ENCODE measurements at places on chromosomes 3 and 15. TPM values are rescaled to one million over a fixed set of nuclear protein-coding genes. Genes with fewer than 3 reads are reported as not detected.

KBTBD12 gene
- 1.6 TPM for polyA plus RNA-seq

IL20RB gene
- polyA plus RNA-seq, result 0.54 TPM

NAALADL2 gene
- 17.5 TPM for polyA plus RNA-seq

GOLGA6D gene
- polyA plus RNA-seq, result 0.14 TPM

PLA2G4F gene
- 20.2 TPM for polyA plus RNA-seq

AGTR1 gene
- 17.7 TPM for polyA plus RNA-seq

CNTN6 gene
- 2.9 TPM for polyA plus RNA-seq

CLRN1 gene
- not detected for polyA plus RNA-seq

TM4SF4 gene
- polyA plus RNA-seq, result 1.4 TPM

ATP8B4 gene
- 2.9 TPM for polyA plus RNA-seq

IL5RA gene
- 0.49 TPM for polyA plus RNA-seq

BLM gene
- polyA plus RNA-seq, result 14.0 TPM

ARPP21 gene
- 1.2 TPM for polyA plus RNA-seq

VEPH1 gene
- polyA plus RNA-seq, result 56.3 TPM

OR5K2 gene
- 0.18 TPM for polyA plus RNA-seq

- DNase-seq, result no peak
These were observed 93.3 kb downstream of the TRIM42 start for GRCh38 chr3:140770977-140771667.

GRCh38 chr3:157058392-157059071 lies 101.4 kb downstream of the CCNL1 start:
- DNase-seq, result no peak

DNA sequence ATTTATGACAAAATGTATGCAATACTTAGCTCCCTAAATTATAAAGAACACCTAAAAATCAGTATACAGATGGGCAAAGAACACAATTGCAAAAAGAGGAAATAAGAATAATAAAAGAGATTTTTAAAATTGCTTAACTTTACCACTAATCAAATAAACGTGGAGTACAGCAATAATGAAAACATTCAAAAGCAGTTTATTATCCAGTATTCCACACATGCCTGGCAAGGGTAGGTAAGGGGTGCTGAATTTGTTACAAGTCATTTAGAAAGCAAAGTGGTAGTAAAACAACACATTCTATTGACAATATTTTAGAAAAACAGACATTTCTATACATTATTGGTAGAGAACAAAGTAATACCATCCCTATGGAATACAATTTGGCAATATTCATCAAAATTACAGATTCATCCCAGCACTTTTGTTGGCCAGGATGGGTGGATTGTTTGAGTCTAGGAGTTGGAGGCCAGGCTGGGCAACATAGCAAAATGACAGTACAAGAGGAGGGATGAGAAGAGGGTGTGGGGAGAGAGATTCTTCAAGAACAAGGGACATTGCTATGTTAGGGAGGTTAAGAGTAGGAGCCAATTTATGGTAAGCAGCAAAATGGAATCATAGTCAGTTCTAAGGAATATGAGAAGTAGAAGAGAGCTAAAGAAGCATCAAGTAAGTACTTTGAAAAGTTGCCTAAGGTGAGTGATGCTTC lies 3.7 kb upstream of the ACKR4 start:
- no peak for DNase-seq

GRCh38 chr3:101204246-101204645 lies 116.1 kb downstream of the IMPG2 start:
- no peak for DNase-seq

DNA sequence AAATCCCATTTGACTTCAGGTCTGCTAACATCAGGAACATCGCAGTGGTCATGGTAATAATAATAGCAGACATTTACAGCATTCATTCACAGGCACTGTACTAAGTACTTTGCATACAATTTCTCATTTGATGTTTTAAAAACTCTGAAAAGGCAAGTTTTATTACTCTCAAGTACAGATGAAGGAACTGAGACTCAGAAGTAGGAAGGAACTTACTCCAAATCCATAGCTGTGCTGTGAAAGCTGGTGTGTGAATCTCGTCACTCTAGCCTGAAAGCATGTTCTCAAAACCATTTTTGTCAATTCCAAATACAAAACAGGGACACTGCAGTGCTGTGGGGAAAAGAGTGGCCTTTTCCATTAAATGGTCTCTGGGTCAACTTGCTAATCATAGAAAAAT lies 179.9 kb downstream of the FAM43A start:
- no peak for DNase-seq

DNA sequence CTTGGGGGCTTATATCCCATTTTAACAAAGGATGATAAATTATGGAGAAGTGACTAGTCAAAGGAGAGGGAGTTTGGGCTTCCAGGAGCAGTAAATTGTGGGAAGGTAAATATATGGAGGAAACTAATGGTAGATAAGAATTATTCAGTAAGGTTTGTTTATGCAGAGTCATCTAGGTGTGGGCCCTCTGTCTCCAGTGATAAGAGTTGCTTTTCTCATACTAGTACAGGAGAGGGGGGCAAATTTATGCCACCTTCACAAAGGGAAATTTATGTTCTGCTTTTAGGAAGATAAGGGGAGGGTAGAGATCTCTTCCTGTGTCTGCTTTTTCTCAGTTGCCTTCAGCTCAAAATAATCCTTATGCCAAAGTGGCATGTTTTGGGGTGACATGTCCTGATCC lies 383.7 kb upstream of the PPP2R3A start:
- DNase-seq, result no peak

DNA sequence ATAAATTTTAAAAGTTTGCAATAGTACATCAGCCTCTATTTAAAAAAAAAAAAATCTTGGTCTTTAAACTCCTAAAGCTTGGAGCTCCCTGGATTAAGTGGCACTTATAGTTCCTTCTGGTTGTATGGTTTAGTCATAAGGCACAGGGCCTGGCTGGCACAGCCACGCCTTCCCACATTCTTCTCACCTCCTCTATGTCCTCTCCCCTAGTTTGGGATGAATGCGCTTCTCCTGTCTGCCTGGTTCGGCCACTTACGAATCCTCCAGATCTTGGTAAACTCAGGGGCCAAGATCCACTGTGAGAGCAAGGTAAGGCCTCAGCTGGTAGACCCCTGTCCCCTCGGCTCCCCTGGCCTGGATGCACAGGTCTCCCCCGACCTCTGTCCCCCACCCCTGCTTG lies 10.0 kb downstream of the ANKDD1A start:
- DNase-seq, result no peak

DNA sequence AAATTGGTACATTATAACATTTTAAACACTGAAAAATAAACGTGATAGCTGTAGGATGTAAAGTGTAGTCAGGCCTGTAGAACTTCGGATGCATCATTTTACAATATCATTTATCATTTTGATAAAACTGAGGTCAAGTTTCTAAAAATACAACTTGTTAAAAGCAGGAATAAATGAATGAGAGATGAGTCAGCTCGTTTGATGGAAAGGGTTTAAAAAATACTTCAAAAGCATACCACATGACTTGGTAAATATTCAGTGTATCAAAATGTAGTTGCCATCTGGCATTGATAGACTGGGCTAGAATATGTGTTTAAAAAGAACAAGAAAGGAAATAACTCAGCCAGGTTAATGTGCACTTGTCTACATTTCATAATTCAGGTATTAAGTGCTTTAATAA lies 357.0 kb downstream of the TIGIT start:
- DNase-seq, result no peak

DNA sequence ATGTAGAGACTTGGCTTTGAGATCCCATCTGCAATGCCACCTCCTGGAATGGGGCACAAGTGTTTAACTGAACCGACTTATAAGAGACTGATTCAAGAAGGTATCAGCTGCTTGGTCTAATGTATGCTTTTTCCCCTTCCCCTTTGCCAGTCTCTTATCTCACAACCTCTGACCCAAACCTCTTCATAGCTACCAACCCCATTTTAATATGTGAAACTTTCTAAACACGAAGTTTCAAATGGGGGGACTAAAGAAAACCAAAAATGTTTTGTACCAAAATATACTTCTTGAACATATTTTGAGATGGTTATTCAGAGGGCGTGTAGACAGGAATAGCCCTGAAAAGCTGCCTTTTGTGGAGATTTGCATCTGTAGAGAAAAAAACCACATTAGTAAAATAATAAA lies 73.1 kb downstream of the OXSM start:
- no peak for DNase-seq

DNA sequence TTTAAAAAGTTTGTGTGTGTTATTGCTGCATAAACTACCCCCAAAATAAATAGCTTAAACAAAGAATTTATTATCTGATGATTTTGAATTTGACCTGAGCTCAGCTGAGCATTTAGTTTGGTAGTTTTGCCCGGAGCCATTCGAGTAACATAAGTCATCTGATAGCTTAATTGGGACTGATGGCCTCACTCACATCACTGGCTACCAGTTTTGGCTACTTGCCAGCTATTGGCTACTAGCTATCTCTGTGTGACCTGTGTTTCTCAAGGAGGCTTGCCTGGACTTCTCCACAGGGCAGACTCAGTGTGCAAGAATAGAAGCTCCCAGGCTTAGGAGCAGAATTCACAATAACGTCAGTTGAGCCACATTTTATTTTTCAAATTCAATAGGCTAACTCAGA lies 9.0 kb downstream of the CNTN3 start:
- DNase-seq, result no peak

GRCh38 chr3:11948866-11949265 lies 55.3 kb upstream of the SYN2 start:
- DNase-seq, result no peak

GRCh38 chr3:21188459-21188858 lies 562.6 kb downstream of the ZNF385D start:
- no peak for DNase-seq

GRCh38 chr3:16199769-16200168 lies 25.3 kb downstream of the GALNT15 start:
- no peak for DNase-seq

DNA sequence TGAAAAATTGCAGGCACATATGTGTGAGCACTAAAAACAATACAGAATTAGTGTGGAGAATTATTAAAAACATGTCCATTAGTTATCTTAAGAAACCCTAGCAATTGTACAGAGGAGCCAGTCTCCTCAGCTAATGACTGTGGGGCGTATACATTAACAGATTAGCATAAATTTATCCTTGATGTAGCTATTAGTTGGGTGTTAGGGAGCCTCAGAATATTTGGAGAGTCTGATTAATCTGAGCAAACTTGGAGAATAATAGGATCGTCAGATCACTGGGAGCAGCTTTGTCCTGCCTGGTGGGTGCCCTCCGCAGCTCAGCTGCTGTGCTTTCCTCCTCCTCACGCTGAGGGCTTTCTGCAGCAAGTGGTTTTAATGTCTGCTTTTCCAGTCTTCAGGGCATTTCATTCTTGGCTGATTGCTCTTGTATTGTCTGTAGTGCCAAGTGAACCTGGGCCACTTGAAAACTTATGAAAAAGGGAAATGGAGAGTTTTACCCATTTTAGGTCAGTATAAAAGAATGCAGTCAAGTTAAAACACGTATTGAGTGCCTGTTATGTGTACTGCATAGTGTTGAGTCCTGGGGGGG lies 417.4 kb upstream of the SEMA6D start:
- no peak for DNase-seq

DNA sequence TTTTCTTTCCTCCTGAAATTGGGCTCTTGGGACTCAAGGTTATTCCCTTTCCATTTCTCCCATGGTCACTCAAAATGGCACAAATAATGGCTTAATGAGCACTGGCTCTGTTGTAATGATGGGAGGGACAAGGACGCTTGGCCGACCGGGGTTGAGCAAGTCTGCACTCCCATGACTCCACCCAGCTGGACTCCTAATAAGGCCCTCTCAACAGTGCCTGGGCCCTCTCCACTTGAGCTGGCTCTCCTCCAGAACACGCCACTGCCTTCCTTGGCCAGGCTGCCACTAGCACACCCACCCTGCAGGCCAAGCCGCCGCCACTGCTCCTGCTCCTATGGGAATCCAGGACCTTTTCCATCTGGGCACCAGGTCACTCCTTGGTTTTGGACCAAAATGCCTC lies 42.3 kb downstream of the ADCY5 start:
- no peak for DNase-seq

DNA sequence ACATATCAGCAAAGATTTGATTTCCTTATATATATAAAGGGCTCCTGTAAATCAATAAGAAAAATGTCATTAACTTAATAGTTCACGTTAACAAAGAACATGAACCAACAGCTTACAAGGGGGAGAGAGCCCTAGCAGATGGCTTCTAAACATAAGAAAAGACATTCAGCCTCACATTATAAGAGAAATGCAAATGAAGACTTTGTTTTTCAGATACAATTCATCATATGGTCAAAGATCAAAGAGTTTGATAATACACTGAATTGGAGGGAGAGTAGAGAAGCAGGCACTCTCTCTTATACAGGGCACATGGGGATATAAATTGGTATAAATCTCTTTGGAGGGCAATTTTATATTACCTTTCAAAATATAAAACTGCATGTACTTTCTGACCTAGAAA lies 21.1 kb downstream of the RBP2 start:
- no peak for DNase-seq

GRCh38 chr3:52506266-52506966 lies 11.3 kb downstream of the STAB1 start:
- no peak for DNase-seq

DNA sequence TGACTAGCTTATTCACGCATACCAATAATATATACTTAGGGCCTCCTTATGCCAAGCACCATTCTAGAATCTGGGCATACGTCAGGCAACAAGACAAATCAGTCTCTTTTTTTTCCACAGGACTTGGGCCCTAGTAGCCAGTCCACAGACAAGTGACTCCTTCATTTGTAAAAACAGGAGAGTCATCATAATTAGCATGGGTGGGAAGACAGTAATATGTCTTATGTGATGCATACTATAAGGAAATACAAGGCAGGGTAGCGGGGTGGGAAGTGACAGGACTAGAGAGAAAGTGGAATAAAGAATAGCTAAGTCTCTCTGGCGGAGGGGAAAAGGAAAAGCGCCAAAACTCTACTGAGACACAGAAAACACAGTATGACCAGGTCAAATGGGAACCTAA lies 439.6 kb upstream of the MDFIC2 start:
- DNase-seq, result no peak

GRCh38 chr15:60774829-60775463 lies 296.0 kb upstream of the ICE2 start:
- DNase-seq, result no peak

DNA sequence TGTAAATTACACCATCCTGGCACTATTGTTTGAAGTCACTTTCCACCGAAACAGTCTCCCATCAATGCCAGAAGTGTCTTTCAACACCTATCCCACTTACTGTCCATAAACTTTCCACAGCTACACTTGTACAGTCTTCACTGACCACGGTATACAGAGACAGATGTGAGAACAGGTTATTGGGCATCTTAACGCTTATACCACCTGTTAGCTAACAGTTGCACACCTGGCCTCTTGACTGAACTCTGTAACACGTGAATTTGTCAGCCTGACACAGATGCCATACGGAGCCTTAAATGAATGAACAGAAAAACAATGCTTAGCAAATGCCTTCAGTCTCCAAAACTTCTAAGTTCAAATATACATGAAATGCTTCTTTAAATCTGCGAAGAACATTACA lies 440.5 kb downstream of the SHQ1 start:
- no peak for DNase-seq

DNA sequence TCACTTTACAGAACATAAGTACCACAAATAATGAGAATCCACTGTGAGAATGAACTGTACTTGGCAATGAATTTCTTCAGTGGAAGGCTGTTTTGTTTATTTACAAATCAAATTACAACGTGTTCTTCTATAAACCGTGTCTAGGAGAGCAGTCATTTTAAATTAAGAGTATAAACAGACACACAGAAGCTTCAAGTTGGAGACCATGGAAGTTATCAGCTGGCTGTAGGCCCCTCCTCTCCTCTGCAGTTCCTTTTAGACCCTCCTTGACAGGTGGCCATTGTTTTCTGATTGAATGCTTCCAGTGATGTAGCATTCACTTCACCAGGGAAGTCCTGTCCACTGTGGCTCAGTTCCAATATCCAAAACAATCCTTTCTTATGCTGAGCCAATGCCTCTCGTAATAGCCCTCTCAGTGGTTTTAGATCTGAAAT lies 7.3 kb upstream of the MAPK6 start:
- no peak for DNase-seq

All from left renal cortex interstitium (tissue), 4 donors.